ENCODE measurements at places on chromosomes 7 and 10.

DNA sequence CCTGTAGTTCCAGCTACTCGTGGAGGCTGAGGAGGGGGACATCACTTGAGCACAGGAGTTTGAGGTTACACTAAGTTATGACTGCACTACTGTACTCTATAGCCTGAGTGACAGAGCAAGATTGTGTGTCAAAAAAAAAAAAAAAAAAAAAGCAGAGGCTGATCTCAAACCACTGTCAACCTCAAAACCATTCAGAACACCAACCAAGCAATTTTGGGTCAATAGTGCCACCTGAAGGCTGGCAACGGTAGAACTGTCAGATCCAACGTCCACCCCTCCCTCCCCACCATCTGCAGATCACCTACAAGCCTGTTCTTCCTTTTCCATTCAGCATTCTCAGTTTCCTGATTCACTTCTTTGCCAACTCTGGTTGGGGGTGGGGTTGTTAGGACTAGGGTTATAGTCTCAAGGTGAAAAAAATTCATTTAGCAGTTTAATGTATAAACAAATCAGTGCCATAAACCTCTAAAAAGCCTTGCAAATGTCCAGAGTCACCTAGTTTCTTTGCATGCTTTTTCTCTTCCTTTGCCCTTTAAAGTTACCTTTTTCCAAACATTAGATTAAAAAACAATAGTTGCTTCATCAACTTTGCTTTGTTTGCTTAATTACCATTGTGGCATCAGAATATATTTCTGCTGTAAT, 2.6 kb downstream of the MRPS33 start:
- DNase-seq: peak; percentile 13

- DNase-seq: no peak
Measured at GRCh38 chr7:128053023-128053422, 21.8 kb upstream of the LRRC4 start.

DNA sequence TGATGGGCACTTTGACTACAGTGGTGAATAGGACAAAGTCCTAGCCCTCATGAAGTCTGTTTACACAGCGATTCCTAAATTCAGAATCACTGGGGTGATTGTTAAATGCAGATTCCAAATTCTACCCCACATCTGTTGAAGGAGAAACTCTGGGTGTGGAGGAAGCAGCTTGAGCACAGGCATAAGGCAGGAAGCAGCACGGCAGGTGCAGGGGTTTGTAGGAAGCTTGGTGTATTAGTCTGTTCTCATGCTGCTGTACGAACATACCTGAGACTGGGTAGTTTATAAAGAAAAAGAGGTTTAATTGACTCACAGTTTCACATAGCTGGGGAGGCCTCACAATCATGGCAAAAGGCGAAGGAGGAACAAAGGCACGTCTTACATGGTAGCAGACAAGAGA, 5.1 kb downstream of the AKR1E2 start:
- no peak for DNase-seq

GRCh38 chr10:71529207-71529827, 132.6 kb downstream of the CDH23 start:
- no peak for DNase-seq

All from brain pericyte (primary cell).